ENCODE measurements at places on chromosomes 11 and 22.

- no peak for DNase-seq
Observed at GRCh38 chr22:42933485-42934091, 76.5 kb upstream of the ARFGAP3 start.

DNA sequence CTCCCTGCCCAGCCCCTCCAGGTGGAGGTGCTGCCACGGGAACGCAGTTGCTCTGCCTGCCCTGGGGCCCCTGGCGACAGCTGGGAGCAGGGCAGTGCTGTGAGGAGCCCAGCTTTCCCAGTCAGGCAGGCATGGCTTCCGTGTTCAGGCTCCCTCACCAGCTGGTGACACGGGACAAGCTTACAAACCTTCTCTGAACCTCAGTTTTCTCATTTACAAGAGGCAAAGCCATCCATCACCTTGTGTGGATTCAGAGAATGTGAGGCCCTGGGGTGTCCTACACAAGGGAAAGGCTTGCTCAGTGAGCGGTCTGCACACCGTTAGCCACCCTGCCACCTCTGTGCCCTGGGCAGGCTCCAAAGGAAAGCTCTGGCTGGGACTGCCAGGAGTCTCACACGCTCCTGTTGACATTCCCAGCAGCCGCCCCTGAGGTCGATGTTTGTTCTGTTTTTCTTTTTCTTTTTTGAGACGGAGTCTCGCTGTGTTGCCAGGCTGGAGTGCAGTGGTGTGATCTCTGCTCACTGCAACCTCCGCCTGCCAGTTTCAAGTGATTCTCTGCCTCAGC, 23.5 kb downstream of the SUN2 start:
- no peak for DNase-seq

DNA sequence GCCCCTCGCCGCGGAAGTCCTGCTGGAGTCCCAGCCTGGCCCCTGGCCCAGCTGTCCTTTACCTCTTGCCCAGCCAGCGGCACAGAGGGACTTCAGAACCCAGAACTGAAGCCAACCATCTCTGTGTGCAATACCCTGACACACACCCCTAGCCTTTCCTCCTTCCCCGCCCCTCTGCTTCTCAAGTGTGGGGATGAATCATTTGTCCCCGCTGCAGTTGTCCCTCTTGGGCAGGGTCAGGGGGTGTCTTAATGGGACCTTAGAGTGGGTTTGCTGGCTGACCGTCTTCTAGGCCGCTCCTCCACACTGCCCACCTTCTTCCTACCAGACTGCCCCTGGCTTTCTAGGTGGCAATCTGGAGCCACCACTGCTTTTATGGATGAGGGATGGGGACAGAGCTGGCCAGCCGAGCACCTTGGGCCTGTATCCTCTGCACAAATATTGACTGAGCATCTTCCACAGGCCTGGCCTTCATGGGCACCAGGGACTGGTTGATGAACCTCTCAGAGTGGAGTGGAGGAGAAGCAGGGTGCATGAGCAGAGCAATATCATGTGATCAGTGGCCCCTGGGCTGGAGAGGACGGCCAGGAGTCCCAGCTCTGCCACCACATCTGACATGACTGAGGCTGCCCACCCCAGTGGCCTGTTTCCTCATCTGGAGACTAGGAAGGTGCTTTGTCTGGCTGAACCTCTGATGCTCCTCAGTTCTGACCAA, 668 bp upstream of the CHST1 start:
- DNase-seq, result no peak

GRCh38 chr11:41868606-41869005, 409.2 kb upstream of the LRRC4C start:
- DNase-seq, result no peak

DNA sequence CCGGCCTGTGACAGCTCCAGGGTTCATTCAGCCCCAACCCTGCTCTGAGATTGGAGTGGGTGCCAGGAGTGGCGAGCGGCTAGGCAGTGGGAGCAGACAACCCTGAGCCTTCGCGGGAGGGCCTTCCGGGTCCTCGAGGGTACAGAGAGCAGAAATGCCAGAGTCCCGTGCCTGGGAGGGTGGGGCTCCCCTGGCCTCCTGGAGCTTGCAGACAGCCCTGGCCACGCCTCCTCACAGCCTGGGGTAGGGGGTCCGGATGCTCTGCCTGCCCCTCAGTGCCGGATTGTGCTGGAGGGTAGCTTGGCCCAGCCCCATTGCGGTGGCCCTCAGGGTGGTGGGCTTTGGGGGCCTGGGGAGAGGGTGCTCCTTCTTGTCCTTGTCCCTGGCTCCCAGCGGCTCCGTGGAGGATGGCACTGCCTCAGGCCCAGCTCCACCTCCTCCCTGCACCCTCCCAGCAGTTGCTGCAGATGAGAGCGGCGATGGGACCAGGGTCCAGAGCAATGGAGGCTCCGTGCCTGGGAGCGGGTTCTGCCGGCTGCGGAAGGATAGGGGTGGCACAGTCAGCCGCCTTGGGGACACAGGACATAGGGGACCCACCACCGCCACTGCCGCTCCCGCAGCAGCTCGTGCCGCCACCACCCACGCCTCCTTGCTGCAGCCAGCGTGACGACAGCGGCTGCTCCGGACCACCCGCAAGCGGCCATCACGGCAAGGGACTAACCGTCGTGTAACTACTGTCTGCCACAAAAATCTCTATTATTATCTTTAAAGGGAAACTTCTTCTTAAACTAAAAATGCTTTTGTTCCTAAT, 34.9 kb upstream of the OR10G7 start:
- DNase-seq, result no peak

GRCh38 chr11:76524461-76524860, 79.6 kb downstream of the EMSY start:
- no peak for DNase-seq

GRCh38 chr11:62141111-62142042, 17.6 kb downstream of the INCENP start:
- no peak for DNase-seq

DNA sequence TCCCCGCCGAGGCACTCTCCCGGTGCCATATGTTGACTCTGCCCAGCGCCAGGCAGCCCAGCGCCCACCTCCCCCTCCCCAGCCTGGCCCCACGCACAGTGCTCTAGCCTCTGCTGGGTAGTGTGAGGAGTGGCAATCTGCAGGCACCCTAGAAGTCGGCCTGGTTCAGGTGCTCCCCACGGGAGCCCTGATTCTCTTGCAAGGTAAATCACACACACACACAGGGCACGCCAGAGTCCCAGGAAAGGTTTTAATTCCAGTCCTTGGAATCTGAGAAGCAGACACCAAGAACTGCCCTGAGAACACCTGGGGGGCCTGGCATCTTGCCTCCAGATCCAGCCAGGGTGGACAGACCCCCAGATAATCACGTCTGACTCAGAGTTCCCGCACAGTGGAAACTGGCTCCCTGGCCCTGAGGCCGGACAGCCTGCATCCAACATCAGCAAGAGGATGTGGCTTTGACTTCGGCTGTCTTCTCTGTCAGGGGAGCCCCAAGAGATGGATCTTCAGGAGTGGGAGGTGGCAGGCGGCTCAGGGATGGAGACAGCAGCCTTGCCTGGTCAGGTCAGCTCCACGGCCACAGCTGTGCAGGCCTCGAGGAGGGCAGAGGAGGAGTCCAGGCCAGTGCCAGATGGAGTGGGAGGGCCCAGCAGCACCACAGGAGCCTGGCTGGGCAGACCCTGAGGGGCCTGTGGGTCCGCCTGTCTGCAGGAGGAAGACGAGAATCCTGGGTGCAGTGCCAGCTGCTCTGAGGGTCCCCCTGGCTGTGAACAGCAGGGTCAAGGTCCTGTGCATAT, 1.1 kb upstream of the RIN1 start:
- DNase-seq, result no peak

DNA sequence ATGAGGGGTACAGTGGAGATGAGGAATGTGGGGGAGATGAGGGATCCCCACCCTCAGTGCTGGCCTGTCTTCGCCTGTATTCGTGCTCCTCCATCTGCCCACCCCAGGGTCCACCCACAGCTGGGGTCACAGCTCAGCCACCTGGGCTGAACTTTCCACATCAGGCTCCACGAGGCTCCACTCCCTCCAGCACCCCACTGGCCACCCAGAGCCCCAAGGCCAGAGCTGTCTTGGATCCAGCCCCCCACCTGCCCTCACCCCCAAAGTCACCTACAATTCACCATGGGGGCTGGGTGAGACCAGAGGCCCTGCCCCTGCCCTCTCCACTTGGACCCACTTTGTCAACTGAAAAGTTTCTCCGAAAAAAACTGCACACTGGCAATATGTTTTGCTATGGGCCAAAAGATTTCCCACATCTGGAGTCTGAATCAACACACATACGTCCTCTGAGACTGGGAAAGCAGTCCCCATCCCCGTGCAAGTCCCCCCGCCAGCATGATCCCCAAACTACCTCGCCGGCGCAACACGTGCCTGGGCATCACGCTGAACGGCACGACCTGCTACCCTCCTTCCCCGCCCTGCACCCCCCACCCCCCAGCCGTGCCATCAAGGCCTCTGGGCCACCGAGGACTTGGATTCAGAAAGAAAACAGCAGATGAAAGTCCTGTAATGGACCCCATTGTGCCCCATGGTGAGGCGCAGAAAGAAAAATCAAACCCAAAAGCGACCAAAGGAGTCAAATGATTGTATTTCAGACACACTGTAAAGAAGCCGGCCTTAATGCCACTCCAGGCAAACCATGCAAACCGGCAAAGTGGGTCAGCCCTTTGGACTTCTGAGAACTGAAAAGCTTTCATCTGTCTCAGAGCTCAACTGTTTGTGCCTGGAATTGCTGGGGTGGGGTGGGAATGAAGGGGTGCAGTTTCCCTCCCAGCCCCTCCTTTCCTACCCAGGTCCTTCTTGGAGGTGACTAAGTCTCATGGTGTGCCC, 16.5 kb upstream of the GAL start:
- no peak for DNase-seq

GRCh38 chr11:119207415-119207960, 1.3 kb downstream of the CBL start:
- no peak for DNase-seq

- DNase-seq, result no peak
Observed at GRCh38 chr11:70732881-70733196, 334.5 kb downstream of the CTTN start.

- DNase-seq, result no peak
Observed at GRCh38 chr11:126718276-126718675, 282.3 kb downstream of the KIRREL3 start.

DNA sequence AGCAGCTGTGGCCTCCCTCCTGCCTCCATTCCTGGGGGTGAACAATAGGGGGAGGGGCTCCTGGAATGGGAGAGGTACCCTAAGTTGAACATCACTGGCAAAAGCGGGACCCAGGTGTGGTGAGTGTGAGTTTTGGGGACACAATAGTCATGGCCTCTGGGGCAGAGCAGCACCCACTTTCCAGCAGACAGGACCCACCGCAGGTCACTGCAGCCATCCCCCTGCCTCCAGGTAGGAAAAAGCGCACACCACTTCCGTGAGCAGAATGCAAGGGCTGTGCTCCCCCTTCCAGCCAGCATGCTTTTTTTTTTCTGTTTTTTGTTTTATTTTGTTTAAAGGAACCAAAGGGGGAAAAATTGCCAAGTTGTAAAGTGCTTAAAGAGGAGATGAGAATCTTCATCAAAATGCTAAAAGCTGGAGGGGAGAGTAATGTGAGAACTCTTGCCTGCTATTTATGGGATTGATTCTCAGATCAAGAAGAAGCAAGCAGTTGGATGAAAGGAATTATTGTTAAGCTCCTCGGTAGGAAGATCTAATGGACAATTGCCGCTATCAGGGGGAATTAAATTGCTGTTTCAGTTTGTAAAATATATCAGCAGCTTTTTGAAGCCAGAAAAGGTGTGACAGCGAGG, 152.9 kb downstream of the FEZ1 start:
- no peak for DNase-seq

- DNase-seq, result peak; percentile 13
Observed at GRCh38 chr11:67732045-67732787, 57.8 kb upstream of the ALDH3B2 start.

DNA sequence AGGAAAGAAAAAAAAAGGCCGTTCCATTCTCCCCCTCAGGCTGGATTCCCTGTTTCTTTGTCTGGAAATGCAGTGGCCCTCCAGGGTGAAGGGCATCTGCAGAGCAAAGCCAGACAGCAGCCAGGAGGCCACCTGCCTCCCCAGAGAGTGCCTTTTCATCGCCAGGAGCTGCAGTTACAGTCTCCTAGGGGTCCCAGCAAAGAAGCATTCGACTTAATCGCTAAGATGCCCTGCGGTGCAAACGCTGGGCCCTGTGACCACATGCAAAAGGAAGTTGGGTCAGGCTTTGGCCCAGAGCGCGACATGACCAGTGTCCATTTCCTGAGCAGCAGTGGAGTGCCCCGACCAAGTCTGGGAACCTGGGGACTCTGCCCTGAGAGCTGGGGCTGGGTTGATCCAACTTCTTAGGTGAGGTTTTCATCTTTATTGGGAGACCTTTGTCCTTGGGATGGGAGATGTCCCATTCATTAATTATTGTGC, 304.6 kb downstream of the OPCML start:
- no peak for DNase-seq

DNA sequence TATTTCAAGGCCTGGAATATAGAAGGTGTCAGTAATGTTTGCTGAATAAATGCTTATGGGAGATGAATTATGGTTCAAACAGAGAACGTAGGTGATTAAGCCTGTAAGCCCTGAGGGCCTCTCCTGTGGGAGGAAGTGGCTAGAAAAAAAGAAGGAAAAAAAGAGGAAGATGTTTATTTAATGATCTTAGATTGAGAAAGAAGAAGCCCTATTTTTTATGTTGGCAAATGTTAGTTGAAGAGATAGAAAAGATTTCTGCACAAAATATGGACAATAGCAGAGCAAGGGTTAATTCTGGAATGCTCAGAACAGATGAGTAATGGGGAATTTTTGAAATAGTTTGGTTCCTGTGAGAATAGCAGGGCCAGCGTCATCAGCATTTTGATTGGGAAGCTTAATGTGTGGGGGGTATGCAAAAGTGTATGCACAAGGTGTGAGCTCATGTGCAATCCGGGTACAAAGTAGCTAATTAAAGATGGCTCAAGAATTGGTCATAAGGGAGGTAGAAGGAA, 95.7 kb downstream of the TEAD1 start:
- DNase-seq, result no peak

DNA sequence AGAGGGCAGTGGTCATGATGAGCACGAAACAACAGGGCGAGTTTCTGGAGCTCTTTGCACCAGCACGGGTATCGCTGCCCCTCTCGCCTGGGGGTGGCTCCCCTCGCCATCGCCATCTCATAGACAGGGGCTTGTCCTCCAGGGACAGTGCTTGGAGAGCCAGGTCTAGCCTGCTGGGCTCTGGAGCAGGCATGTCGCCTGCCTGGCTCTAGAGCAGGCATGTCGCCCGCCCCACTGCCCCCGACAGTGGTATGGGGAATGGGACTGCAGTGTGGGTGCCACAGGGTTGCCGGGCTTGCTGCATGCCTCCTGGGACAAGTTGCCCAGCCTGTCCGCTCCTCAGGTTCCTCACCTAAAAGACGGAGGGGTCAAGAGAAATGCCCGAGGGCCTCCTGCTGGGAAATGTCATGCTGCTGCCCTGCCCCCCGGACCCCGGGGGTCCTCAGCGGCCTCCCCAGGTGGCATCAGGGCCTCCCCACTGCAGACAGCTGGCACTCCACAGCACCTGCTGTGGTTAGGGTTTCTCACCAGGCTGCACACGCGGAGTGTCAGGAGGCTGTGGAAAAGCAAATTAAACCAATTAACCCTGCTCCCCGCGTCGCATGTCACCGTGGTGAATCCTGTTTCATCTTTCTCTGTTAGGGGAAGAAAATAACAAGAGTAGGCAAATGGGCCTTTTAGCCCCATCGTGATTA, 403.0 kb downstream of the TBC1D22A start:
- DNase-seq, result no peak

GRCh38 chr11:48055292-48056132, 75.2 kb downstream of the PTPRJ start:
- peak; percentile 33 for DNase-seq
